Activated CD4-positive, alpha-beta T cell treated with anti-CD3 and anti-CD28 coated beads for 1 hour (primary cell): ENCODE measurements at places on chromosomes 6 and 20.

- DNase-seq: no peak
Measured at GRCh38 chr6:90953405-90954161, 366.7 kb upstream of the MAP3K7 start.

- no peak for DNase-seq
Measured at GRCh38 chr6:135819665-135820064, 31.8 kb upstream of the PDE7B start.

DNA sequence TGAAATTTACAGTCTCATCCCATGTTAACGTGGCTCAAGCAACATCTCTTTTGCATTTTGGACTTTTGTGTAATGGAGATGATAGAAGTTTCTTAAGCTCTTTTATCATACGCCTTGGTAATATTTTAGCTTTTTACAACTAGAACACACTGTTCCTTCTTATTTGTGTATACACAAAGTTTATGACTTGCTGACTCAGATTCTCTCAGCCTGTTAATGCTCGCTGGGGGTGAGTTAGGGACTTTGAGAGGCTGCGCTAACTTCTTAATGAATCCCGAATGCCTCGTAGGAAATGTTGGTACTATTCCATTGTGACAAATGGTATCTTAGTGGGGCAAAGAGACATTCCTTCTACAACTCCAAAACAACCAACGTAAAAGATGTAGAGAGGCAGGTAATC, 509.7 kb downstream of the DOK5 start:
- no peak for DNase-seq

- no peak for DNase-seq
Measured at GRCh38 chr6:28865401-28866204, 58.2 kb downstream of the TRIM27 start.

GRCh38 chr6:147390909-147391536, 117.5 kb upstream of the SAMD5 start:
- DNase-seq: no peak

DNA sequence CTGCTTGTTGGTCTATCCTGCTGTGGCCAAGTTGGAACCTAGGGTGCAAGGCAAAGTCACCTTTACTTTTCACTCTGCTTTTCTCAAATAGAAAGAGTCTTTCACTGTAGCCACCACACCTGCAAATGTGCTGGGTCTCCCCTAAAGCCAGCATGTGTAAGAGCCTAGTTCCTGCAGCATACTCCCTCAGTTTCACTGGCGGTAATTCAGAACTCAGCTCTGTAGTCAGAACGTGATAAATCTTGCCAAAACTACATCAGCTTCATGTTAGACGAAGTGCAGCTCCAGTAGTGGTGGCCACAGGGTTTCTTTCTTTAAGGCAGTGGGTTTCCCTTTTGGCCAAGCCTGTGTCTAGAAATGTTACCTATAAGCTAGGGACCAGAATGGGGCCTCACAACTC, 72.0 kb upstream of the HMGCLL1 start:
- no peak for DNase-seq

DNA sequence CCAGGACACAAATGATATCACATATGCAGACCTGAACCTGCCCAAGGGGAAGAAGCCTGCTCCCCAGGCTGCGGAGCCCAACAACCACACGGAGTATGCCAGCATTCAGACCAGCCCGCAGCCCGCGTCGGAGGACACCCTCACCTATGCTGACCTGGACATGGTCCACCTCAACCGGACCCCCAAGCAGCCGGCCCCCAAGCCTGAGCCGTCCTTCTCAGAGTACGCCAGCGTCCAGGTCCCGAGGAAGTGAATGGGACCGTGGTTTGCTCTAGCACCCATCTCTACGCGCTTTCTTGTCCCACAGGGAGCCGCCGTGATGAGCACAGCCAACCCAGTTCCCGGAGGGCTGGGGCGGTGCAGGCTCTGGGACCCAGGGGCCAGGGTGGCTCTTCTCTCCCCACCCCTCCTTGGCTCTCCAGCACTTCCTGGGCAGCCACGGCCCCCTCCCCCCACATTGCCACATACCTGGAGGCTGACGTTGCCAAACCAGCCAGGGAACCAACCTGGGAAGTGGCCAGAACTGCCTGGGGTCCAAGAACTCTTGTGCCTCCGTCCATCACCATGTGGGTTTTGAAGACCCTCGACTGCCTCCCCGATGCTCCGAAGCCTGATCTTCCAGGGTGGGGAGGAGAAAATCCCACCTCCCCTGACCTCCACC, 42.2 kb downstream of the SIRPA start:
- DNase-seq: no peak
